ENCODE measurements at places on chromosomes 4 and X.

DNA sequence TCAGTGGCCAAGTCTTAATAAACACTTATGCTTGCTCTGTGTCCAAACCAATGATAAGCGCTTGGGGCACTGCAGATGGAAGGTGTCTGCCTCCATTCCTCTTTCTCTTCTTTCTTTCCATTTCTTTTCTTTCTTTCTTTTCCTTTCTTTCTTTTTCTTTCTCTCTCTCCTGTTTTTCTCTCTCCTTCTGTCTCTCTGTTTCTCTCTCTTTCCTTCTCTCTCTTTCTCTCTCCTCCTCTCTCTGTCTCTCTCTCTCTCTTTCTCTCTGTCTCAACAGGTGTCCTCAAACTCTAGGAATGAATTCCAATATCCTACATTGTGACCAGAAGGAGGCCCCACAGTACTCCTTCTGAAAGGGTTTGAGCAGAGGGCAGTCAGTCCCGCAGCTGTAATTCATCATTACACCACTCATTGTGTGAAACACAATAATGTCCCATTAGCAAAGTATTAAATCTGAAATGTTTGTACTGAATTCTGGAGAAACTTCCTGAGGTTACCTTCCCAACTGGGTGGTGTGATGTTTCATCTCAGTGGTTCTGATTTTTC is 66.5 kb upstream of the PAGE1 start:
- no peaks in the 10 kb centered on the region for H3K4me1 ChIP-seq
- no peak for DNase-seq
- H3K27me3 ChIP-seq = no peaks in the 10 kb centered on the region
- no peak overlapping the region for H3K27ac ChIP-seq
- H3K4me3 ChIP-seq = no peak overlapping the region
- H3K36me3 ChIP-seq = no peaks in the 10 kb centered on the region

DNA sequence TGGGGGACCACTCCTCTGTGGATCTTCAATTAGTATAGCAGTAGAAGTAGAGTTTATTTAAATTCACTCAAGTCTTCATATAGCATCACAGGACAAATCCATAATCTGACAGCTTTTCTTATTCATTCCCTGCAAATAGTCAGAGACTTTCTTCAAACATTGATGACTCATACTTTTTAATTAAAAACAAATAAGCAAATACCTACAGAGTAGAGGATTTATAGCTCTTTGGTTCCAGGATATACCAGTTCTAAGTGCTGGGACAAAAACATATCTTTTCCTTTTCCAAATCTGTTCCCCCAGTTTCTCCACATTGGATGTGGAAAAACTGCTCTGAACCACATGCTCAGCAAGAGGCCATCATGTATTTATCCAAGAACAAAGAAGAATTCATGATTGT is 24.1 kb downstream of the EMCN start:
- no peaks in the 10 kb centered on the region for H3K36me3 ChIP-seq
- H3K27me3 ChIP-seq = no peaks in the 10 kb centered on the region
- no peaks in the 10 kb centered on the region for H3K4me1 ChIP-seq
- no peak overlapping the region for H3K27ac ChIP-seq
- no peak for DNase-seq

DNA sequence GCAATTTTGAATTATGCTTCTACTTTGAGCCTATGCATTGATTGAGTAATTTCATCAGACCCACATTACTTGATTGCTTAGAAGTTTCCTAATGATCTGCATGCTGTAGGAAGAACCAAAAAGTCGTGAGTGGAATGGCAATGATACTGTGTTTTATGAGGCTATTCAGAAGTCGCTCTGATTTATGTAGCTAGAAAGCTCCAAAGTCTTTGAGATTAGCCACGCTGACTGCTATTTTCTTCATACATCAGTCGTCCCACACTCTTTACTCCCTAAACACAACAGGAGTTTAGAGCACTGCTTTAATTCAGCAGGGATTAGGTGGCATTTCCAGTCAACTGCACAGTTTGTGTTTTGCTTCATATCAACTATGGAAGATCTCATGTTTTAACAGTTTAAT is 4.1 kb downstream of the GRID2 start:
- H3K27ac ChIP-seq = no peak overlapping the region
- H3K4me1 ChIP-seq = peaks cover 2% of the 10 kb centered on the region
- H3K27me3 ChIP-seq = peaks cover 32% of the 10 kb centered on the region
- no peak for DNase-seq
- peaks cover 2% of the 10 kb centered on the region for H3K36me3 ChIP-seq

- no peak overlapping the region for H3K4me3 ChIP-seq
- DNase-seq = no peak
- peaks cover 3% of the 10 kb centered on the region for H3K36me3 ChIP-seq
- no peaks in the 10 kb centered on the region for H3K4me1 ChIP-seq
- no peak overlapping the region for H3K27ac ChIP-seq
Measured at GRCh38 chrX:111007238-111007637, 88.8 kb upstream of the PAK3 start.

DNA sequence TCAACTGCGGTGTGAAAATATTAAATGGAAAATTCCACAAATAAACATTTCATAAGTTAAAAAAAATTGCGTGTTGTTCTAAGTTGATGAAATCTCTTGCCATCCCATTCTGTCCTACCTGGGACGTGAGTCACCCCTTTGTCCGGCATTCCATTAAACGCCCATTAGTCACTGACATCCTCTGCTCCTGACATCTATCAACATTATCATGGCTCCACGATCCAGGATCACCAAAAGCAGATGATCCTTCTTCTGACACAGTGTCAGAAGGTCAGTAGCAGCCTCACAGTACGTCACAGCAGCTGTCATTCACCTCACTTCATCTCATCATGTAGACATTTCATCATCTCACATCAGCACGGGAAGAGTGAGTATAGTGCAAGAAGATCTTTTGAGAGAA is 125.7 kb downstream of the ZNF827 start:
- no peaks in the 10 kb centered on the region for H3K27me3 ChIP-seq
- peaks cover 13% of the 10 kb centered on the region for H3K36me3 ChIP-seq
- no peak overlapping the region for H3K27ac ChIP-seq
- no peak for DNase-seq

DNA sequence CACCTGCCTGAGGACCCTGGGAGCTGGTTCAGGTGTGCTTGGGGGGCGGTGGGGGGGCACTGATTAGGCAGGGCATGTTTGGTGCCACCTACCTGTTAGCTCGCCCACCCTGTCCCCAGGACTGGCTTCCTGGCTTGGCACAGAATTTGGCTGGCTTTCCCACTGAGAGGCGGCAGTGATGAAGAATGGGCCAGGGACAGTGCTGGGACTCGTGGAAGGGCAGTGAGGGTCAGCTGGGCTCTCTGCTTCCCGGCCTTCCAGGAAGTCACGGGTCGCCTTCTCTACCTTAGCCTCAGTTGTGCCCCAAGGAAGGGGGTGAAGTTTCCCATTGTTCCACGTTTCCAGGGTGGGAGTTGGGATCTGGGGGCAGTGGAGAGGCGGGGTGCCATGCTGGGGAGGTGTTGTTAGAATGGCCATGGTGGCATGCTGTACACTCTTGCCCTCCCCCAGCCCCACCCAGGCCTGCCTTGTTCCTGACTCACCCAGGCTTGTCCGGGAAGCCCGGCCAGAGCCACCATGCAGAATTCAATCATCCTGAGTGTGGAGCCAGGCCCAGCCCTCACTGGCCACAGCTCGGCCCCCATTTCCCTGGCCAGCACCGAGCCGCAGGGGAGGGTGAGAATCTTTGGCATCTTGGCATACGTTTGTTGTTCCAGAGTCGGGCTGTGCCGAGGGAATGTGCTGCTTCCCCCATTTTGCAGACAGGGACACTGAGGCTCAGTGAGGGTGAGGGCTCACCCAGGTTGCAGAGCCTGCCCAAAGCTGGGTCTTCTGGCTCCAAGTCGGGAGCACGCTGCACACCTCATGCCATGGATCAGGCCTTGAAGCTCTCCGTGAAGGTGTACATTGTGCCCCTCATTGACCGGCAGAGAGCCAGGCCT is 21.9 kb upstream of the GPR78 start:
- H3K27me3 ChIP-seq = peaks cover 36% of the 10 kb centered on the region
- H3K4me1 ChIP-seq = peaks cover 2% of the 10 kb centered on the region
- H3K36me3 ChIP-seq = peaks cover 2% of the 10 kb centered on the region

- no peak overlapping the region for H3K27ac ChIP-seq
- no peaks in the 10 kb centered on the region for H3K4me1 ChIP-seq
- no peak for DNase-seq
- no peak overlapping the region for H3K4me3 ChIP-seq
Measured at GRCh38 chr4:24443200-24443599, 141.2 kb downstream of the DHX15 start.

DNA sequence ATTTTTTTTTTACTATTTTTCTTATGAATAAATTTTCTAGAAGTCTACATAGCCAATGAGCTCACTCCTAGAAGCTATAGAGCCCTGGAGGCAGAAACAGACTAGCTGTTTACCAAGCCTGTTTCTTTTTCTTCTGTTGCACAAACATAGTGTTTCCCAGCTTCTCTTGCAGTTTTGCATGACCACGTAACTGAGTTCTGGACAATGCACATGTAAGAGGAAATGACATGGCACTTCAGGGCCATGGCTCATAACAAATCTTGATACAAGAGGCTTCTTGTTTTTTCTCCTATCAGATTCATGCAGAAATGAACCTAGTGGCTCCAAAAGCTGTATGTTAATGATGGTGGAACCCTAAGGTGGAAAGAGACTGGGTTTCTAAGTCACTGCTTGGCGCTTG is 127.4 kb downstream of the ZNF330 start:
- peaks cover 2% of the 10 kb centered on the region for H3K36me3 ChIP-seq
- peaks cover 31% of the 10 kb centered on the region for H3K27me3 ChIP-seq
- no peak overlapping the region for H3K4me3 ChIP-seq
- H3K4me1 ChIP-seq = peaks cover 2% of the 10 kb centered on the region
- no peak overlapping the region for H3K27ac ChIP-seq
- no peak for DNase-seq

GRCh38 chrX:121832446-121832845 is 785.0 kb downstream of the GLUD2 start:
- H3K4me3 ChIP-seq = no peak overlapping the region
- no peak for DNase-seq

GRCh38 chr4:8087921-8088495 is 70.6 kb downstream of the ABLIM2 start:
- no peak overlapping the region for H3K4me3 ChIP-seq
- H3K27me3 ChIP-seq = no peaks in the 10 kb centered on the region
- H3K27ac ChIP-seq = no peak overlapping the region
- no peak for DNase-seq
- peaks cover 3% of the 10 kb centered on the region for H3K4me1 ChIP-seq

GRCh38 chr4:94411296-94411695 is 40.4 kb upstream of the PDLIM5 start:
- no peak overlapping the region for H3K4me3 ChIP-seq
- peaks cover 2% of the 10 kb centered on the region for H3K36me3 ChIP-seq
- DNase-seq = no peak

- no peak overlapping the region for H3K27ac ChIP-seq
- H3K4me3 ChIP-seq = no peak overlapping the region
- no peak for DNase-seq
- no peaks in the 10 kb centered on the region for H3K27me3 ChIP-seq
- H3K4me1 ChIP-seq = no peaks in the 10 kb centered on the region
- no peaks in the 10 kb centered on the region for H3K36me3 ChIP-seq
Measured at GRCh38 chr4:66736606-66737005, 808.7 kb downstream of the CENPC start.

GRCh38 chrX:65690057-65690855 is 22.8 kb downstream of the MSN start:
- peaks cover 3% of the 10 kb centered on the region for H3K36me3 ChIP-seq
- H3K27me3 ChIP-seq = no peaks in the 10 kb centered on the region
- peaks cover 57% of the 10 kb centered on the region for H3K4me1 ChIP-seq
- no peak for DNase-seq
- H3K27ac ChIP-seq = peak overlapping the region; percentile 98

DNA sequence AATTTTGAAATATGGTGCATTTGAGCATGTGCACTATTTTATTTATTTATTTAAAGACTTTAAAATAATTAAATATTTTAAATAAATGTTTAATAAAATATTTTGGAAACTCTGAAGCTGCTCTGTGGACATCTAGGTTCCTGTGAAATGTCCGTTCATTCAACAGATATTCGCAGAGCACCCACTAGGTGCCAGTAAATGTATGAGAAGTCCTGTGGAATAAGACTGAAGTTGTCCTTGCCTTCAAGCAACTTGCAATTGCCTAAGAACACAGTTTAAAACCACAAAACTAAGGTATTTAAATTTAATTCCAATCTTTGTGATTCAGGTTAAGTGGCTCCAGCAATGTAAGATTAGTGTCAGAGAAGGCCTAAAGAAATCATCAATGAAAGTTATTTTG is 306.7 kb downstream of the GBA3 start:
- H3K36me3 ChIP-seq = no peaks in the 10 kb centered on the region
- H3K27ac ChIP-seq = no peak overlapping the region
- H3K27me3 ChIP-seq = no peaks in the 10 kb centered on the region
- DNase-seq = no peak

DNA sequence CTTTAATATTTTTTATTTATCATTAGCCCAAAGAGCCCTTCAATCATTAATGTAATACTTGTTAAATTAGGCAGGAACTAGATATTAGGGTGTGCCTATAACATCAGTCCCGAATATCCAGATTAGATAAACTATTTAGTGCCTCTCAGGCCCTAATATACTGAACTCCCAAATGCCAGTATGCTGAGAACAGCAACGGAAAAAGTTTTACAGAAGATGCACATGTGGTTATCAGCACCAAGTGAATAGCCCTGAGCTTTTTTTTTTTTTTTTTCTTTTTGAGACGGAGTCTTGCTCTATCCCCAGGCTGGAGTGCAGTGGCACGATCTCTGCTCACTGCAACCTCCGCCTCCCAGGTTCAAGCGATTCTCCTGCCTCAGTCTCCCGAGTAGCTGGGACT is 13.0 kb upstream of the ELF2 start:
- H3K36me3 ChIP-seq = no peaks in the 10 kb centered on the region
- H3K4me3 ChIP-seq = no peak overlapping the region
- H3K4me1 ChIP-seq = no peaks in the 10 kb centered on the region
- no peak for DNase-seq
- H3K27ac ChIP-seq = no peak overlapping the region

GRCh38 chr4:126992910-126993309 is 639.8 kb upstream of the INTU start:
- H3K36me3 ChIP-seq = no peaks in the 10 kb centered on the region
- no peak overlapping the region for H3K4me3 ChIP-seq
- no peak overlapping the region for H3K27ac ChIP-seq
- H3K4me1 ChIP-seq = no peaks in the 10 kb centered on the region
- DNase-seq = no peak
- H3K27me3 ChIP-seq = no peaks in the 10 kb centered on the region

- no peak overlapping the region for H3K27ac ChIP-seq
- no peak overlapping the region for H3K4me3 ChIP-seq
- no peaks in the 10 kb centered on the region for H3K36me3 ChIP-seq
- no peak for DNase-seq
- no peaks in the 10 kb centered on the region for H3K4me1 ChIP-seq
Measured at GRCh38 chr4:136392576-136392975, 1139.7 kb downstream of the PCDH18 start.

Measured in T-helper 17 cell (primary cell).